ENCODE measurements at places on chromosomes 7 and 10.
A peak's percentile ranks its signal among the peaks of the same experiment; 100 is the strongest.

- no peak for DNase-seq
Measured at GRCh38 chr7:22474645-22475044, 25.3 kb downstream of the STEAP1B start.

- no peak for DNase-seq
Measured at GRCh38 chr7:25545124-25546008, 317.1 kb upstream of the NPVF start.

DNA sequence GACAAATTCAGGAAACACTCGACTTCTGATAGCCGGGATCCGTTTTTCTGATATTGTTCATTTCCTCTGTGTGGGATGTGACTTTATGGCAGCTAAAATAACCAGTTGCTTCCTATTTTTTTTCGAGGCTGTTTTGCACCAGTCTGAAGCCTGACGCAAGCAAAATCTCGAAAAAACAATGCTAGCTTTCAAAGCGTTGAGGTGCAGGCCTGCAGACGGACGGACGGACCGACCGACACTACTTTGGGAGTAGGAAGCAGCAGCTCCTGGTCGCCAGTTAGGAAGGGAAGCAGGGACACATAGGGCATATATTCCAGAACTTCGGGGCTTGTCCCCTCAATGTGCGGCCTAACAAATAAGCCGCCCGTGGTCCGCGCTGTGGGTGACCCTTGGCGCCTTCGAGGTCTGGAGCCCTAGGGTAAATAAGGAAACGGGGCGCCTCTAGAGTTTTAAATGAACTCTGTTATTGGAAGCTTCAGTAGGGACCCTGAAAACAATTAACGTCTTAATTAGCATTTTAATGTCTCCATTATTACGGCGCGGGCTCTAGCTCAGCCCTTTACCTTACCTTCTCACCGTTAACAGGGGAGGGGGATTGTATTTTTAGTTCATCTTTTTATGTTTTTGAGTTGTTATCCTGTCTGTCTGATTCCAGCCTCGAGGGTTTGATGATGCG lies 1.3 kb downstream of the HHEX start:
- DNase-seq: no peak

- no peak for DNase-seq
Measured at GRCh38 chr10:37146443-37146842, 21.0 kb downstream of the ANKRD30A start.

DNA sequence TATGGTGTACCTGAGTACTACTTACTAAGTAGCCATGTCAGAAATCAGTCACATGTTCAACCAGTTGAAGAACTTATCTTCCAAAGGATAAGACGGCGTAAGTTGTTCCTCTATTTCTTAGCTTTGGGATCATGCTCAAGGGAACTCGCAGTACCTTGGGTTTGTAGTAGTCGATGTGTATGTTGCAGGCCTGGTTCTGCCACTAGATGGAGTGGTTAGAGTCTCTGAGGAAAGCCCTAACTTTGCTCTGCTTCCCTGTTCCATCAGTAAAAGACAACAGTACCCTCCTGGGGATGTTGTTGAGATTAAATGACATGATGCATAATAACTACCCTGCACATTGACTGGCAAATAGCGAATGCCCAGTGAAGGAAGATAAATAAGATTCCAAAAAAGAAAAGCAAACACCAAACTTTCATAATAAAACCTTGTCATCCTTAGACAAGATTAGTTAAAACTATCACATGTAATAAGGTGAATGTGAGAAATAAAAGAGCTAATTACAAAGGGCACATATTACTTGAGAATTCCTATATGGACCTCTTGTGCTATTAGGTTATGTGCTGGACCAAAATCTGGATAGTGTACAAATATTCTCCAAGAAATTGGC lies 165.9 kb downstream of the ABCA13 start:
- peak; percentile 39 for DNase-seq

GRCh38 chr10:80203835-80204676 lies 1.3 kb downstream of the ANXA11 start:
- peak; percentile 27 for DNase-seq

GRCh38 chr7:100691676-100692577 lies 2.1 kb downstream of the GIGYF1 start:
- DNase-seq: peak; percentile 73

GRCh38 chr7:151308256-151308655 lies 33.4 kb upstream of the NUB1 start:
- no peak for DNase-seq

DNA sequence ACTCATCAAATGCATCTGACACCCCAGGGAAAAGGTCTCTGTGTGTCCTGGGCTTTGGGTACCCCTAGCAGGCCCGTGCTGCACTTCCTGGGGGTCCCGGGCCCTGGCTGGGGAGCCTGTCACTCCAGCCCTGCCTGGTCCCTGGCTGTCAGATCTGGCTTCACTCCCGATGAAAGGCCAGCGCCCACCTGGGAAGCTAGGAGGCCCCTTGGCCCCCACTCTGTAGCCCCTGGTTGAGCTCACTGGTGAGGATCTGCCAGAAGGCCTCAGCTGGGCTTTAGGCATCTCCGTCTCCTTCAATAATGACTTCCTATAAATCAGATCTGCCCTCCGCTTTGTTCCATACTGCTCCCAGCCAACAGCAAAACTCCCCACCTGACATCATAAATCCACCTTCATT lies 64.0 kb downstream of the GOLGA7B start:
- DNase-seq: no peak

DNA sequence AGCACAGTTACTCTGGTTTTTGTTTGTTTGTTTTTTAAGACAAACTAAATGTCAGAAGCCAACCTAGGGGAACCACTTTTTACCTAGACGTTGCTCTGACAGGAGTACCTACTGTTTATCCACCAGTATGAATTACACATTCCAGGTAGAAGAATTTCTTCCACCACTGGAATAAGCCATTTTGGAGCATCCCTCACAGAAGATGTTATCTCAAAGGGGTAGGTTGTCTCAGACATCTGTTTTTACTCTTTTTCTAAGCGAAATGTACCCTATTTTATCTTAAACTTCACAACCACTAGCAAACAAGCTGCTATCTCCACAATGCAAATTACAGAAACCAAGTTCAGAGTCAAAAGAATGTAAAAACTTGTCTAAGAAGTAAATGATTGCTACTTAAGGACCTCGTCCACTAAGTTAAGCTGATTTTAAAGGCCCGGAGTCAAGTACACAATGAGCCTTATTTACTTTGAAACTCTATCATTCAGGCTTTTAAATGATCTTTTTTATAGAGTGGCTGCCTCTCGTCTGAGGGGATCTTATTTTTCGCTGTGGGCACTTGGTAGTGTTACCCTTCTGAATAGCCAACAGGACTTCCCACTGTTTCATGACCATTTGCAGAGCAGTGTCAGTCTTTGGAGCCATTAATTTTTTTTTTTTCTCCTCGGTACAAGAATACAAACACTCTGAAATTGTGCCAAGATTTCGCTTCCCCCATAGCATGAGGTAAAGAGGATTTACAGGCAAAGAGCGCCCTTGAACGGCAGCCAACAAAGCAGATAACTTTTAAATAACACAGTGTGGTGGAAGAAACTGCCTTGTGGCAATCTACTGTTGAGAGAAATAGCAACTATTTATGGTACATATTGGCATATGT lies 15.7 kb upstream of the ARMC3 start:
- DNase-seq: peak; percentile 56

DNA sequence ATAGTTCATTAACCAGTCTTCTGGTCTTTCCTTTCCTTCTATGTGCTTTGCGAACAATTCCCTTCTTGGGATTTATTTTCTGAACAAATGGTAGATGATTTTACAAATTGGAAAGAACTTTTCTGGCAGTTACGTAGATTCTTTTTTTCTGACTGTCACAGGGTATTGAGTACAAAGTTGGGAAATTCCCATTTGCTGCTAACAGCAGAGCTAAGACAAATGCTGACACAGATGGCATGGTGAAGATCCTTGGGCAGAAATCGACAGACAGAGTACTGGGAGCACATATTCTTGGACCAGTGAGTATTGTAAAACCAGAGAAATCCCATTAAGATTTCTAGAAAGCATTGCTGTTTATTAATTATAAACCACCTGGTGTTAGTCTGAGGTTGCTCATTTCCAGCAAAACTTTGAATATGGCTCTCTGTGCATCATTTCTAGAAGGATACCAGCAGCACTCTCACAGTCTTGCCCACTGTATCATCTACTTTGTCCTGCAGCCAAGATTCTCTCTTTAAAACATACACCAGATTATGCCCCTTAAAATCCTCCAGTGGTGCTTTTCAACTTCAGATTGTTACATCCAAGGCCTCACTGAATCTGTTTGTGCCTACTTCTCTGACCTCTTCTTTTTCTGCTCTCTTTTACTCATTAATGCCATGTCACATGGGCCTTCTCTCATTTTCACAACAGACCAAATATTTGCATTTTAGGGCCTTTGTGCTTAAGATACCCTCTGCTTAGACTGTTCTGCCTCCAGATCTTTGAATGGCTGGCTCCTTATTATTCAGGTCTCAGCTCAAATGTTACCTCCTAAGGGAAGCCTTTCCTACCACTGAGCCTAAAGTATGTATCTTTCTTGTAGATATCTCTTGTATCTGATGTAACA lies 27.0 kb downstream of the DLD start:
- DNase-seq: no peak

GRCh38 chr7:120138497-120138896 lies 134.5 kb upstream of the KCND2 start:
- no peak for DNase-seq

GRCh38 chr7:36076074-36076473 lies 77.0 kb upstream of the EEPD1 start:
- DNase-seq: no peak

- no peak for DNase-seq
Measured at GRCh38 chr7:76129366-76129765, 72.3 kb upstream of the SRRM3 start.

GRCh38 chr7:148838905-148839304 lies 45.2 kb downstream of the EZH2 start:
- DNase-seq: no peak

- no peak for DNase-seq
Measured at GRCh38 chr10:77189520-77189919, 448.1 kb downstream of the KCNMA1 start.

- no peak for DNase-seq
Measured at GRCh38 chr7:129933627-129934026, 19.1 kb downstream of the UBE2H start.

DNA sequence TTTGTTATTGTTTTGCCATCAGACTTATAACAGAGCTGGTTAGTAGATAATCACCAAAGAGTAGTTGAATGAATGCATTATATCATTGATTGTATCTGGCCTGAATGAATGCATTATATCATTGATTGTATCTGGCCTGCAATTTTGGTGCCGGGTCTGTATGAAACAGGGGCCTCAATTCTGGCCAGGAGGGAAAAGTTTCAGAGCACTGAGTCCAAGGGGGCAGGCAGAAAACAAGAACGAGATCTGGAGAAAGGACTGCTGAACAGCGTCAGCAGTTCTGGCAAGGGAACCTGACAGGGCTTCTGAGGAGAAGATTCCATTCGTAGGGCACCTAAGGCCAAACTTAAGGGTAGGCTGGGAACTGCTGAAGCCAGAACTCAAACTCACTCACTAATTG lies 128.0 kb downstream of the SEMA3C start:
- no peak for DNase-seq

GRCh38 chr10:76540331-76540730 lies 1097.3 kb downstream of the KCNMA1 start:
- no peak for DNase-seq

DNA sequence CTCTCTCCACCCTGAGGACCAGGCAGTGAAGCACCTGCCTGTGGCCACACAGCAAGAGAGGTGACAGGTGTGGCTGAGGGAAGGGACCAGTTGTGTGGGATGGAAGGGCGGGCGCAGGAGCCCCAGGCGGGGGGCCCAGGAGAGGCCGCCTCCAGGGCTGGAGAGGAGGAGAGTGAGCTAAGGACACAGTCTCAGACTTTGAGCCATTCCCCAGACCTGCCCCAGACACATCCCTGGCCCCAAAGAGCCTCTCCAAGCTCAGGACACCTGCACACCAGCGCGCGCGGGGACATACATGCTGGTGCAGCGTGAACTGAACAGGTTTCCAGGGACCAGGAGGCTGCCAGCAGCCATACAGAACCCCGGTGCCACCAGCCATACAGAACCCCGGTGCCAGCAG lies 237.3 kb downstream of the MAD1L1 start:
- DNase-seq: no peak
